CD4-positive, alpha-beta T cell treated with Interleukin-2 at 100 ng/mL for 4 hours (primary cell): ENCODE measurements at places on chromosomes 16 and 17.
A peak's percentile ranks its signal among the peaks of the same experiment; 100 is the strongest.

GRCh38 chr17:33962857-33963655, 292.0 kb upstream of the CCL2 start:
- no peak for DNase-seq

GRCh38 chr16:29649588-29650494, 13.2 kb upstream of the SPN start:
- DNase-seq = no peak

GRCh38 chr16:57798953-57799599, 3.2 kb downstream of the KIFC3 start:
- DNase-seq = no peak

DNA sequence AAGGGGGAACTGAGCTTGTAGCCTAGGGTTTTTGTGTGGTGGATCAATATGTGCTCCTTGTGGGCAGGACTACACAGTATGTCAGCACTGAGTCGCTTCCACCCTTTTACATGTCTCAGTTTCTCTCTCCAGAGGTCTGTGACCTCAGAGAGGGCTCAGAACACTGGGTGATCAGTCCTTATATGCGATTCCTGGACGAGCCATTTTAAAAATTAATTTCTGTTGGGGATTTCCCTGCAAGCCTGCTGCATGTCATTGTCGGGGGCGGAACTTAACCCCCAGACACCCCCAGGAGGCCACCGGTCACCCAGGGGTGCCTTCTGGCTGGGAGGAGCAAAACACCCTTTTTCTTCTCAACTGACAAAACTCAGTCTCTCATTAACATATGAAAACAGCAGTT, 14.1 kb downstream of the DHRS7B start:
- no peak for DNase-seq

- DNase-seq = no peak
These were observed 4.2 kb upstream of the GSE1 start for GRCh38 chr16:85608887-85609286.

DNA sequence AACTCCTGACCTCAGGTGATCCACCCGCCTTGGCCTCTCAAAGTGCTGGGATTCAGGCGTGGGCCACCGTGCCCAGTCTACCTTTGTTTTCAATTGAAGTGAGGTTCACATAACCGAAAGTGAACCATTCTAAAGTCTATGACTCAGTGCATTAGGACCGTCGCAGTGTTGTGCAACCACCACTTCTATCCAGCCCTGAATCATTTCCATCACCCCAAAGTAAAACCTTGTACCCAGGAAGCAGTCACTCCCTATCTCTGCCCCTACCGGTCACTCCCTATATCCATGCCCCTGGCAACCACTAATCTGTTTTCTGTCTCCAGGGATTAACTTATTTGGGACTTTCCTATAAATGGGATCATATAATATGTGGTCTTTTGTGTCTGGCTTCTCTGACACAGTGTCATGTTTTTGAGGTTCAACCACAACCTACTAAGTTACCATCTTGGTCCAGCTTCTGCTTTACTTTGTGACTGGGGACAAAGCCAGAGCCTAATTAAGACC, 28.3 kb upstream of the CDC42EP4 start:
- peak; percentile 7 for DNase-seq

- DNase-seq = peak; percentile 93
These were observed at the start of gene TP53I13 for GRCh38 chr17:29568331-29569244. Gene TP53I13, plus strand, starts transcription at chr17:29568701. Its CDS starts 58 bp downstream, at chr17:29568759.

- no peak for DNase-seq
These were observed 1.5 kb downstream of the XPO6 start for GRCh38 chr16:28210264-28210663.

GRCh38 chr17:1149869-1150268, 29.9 kb downstream of the ABR start:
- no peak for DNase-seq

GRCh38 chr16:65671071-65671470, 549.2 kb upstream of the CDH11 start:
- DNase-seq = no peak

DNA sequence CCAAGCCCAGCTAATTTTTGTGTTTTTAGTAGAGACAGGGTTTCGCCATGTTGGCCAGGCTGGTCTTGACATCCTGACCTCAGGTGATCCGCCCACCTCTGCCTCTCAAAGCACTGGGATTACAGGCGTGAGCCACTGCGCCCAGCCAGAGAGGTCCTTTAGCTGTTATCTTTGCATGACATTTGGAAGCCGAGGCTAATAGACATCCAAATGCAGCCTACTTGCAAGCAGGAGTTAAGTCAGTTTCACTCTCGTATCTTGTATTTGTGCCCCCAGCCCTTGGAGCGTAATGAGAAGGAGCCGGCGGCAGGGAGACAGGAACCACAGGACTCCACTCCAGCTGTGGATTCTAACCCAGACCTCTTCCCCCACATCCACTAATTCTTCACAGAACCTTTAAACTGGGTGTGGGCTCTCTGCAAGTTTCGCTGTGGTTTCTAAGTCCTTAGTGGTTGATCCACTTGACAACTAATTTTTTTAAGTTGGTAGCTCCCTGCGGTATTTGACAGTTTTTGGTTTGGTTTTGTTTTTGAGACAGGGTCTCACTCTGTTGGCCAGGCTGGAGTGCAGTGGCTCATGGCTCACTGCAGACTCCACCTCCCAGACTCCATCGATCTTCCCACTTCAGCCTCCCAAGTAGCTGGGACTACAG, 3.1 kb upstream of the CYTH1 start:
- no peak for DNase-seq

DNA sequence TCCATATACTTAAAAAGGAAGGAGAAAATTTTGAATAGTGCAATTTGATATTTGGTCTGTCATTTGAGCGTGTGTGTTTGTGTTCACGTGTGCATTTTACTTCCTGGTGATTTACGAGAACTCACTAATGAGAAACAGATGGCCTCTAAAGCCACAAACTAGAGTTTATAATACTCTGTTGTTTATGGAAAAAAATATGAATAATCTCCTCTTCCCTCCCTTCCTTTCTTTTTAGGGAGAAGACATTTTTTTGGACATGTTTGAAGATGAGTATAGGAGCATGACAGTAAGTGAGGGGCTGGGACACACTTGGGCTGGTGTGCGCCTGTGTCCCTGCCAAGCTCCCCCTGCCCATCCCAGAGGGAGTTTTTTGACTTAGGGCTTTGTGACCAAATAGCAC, 102.7 kb downstream of the CLEC16A start:
- no peak for DNase-seq

GRCh38 chr17:1022278-1023024, 25.5 kb downstream of the TIMM22 start:
- no peak for DNase-seq

- no peak for DNase-seq
These were observed 10.7 kb upstream of the ZNF423 start for GRCh38 chr16:49866595-49867071.

DNA sequence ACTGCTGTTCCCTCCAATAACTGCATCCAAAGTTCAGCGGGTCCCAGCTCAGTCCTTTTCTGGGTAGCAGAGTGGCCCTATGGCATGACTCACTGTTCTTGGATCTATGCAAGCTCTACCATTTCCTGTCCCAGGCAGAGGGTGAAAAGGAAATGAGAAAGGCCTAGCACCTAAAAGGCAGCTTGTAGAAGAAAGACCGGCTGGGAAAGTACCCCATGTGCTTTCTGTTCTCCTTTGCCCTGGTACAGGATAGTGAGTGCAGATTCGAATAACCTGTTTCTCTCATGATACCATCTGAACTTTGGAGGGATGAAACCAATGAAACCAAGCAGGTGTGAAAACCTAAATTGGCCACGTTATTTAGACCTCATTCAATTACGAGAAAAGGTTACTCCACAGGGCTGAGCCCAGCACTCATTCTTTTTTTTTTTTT, 12.7 kb upstream of the HASPIN start:
- DNase-seq = peak; percentile 95

GRCh38 chr17:71486261-71486660, 634.6 kb upstream of the SOX9 start:
- no peak for DNase-seq

GRCh38 chr17:66542967-66543520, 240.6 kb downstream of the PRKCA start:
- DNase-seq = no peak

- no peak for DNase-seq
These were observed 108.9 kb upstream of the CIBAR2 start for GRCh38 chr16:85220964-85221731.

GRCh38 chr16:12541672-12542071, 262.0 kb downstream of the CPPED1 start:
- DNase-seq = no peak

- no peak for DNase-seq
These were observed 782.7 kb downstream of the CDH11 start for GRCh38 chr16:64339052-64339770.

DNA sequence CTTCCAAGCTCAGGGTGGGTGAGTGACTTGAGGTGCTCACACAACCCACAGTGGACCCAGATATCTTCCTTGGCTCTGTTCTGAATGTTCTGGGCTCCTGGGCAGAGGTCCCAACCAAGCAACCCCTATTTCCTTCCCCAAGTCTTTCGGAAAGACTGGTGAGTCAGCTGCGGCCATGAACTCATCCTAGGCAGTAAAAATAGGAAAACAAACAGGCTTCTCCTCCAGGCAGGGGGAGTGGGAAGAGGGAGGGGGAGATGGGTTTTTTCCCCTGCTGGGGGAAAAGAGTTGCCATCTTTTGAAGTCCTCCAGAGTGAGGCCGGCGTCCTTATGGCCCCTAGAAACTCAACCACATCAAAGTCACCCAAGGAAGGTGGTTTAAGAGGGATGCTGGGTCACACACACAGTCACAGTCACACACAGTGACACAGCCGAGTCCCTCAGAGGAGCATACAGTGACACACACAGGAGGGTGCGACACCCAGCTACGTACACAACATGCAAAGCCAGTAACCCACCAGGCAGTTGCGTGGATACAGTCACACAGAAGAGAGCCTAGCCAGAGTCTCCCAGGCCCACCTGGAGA, 16.0 kb upstream of the DLX4 start:
- no peak for DNase-seq

DNA sequence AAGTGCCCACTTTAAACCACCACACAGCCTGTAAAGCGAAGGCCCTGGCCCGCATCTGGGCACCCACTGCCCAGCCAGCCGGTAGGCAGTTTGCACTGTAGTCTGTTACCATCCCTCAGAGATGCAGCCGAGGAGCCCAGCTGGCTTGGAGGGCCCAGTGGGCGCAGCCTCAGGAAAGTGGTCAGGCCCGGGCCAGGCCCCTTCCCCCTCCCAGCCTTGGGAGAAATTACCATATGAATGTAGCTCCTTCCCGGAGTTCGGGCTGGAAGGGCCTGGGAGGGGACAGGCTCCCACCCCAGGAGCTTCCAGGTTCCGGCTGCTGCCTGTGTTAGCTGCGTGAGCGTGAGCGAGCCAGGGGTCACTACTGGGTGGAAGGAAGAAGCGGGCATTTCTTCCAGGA, 325.4 kb downstream of the SEC14L1 start:
- no peak for DNase-seq

DNA sequence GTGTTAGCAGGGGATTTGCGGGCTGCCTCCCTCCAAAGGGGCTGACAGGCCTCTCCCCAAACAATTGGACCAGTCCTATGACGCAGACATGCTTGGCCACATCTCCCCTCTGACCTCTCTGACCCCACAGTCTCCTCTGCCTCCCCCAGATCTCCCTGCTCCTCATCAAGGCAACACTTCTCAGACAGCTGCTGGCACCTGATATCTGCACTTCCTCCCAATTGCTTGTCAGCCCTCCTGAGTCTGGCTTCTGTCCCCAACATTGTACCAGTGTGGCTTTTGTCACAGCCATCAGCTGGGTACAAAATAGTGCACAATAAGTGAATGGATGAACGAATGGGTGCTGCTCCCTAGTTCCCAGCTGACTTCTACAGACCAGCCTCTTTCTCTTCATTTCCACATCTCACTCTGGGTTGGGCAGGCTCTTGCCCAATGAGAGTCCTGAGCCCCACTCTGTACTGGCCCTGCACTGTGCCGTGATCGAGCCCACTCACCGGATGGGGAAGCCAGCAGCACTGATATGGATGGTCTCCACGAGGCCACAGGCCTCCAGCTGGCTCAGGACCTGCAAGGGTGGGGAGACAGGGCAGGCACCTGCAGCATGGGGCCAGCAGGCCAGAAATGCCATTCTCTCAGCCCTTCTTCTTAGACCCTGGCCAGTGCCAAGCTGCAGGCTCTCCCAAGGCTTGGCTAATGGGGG, 17.1 kb downstream of the ZNHIT3 start:
- DNase-seq = no peak

DNA sequence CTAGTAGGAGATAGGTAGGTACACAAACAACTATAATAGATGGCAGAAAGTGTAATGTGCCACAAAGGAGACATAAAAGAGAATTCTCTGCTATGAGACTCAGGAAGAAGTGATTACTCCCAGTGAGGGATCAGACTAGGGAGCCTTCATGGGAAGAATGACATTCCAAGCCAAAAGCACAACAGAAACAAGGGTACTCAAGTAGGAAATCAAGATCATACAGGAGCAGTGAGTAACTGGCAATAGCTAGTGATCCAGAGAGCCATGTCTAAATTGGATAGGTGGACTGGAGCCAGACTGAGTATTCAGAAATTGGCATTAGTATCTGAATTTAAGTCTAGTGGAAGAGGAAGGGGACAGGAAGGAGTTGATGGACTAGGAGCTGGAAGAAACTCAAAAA, 10.7 kb downstream of the RFFL start:
- DNase-seq = no peak

DNA sequence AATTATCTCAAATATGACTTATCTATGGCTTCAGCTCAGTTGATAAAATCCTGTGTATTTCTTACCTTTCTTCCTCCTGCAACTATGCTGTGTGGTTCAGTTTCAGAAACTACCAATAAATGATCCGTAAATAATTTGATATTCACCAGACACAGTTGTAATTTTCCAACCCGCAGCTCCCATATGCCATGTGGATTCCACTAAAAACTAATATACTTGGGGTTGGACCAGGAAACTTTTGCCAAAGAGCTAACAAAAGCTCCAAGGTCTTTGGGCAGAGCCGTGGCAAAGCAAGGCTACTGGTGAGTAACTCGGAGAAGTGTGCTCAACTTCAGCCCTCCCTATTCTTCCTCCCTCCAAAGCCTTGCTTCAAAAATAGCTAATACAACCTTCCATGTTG, 2.3 kb upstream of the CHST6 start:
- no peak for DNase-seq

DNA sequence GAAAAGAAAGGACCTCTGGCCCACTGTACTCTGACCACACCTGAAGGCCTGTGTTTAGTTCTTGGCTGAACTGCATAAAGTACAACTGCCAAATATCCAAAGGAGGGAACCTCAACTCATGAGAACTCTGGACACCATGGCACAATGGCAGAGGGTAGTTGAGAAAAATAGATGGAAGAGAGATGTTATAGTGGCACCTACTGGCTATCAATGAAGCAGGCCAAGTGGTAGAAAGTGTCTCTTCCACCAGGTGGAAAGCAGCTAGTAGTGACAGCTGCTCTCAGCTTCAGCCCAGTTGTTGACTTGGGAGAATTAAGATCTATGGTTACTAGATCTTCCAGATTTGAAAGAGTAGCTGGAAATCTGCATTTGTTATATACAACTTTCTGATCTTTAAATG, 3.2 kb downstream of the MED31 start:
- peak; percentile 13 for DNase-seq

GRCh38 chr16:51875834-51876600, 670.9 kb downstream of the TOX3 start:
- DNase-seq = no peak
